Activated T-cell treated with anti-CD3 and anti-CD28 coated beads, Interleukin-2, amount 50 U/mL, for 72 hours (primary cell): ENCODE measurements at places on chromosomes 5 and 9. TPM values are rescaled to one million over a fixed set of nuclear protein-coding genes. Genes with fewer than 3 reads are reported as not detected.

Gene ARRDC3
- total RNA-seq = 12.8 TPM

Gene DNAJA1
- 108 TPM for total RNA-seq

DNA sequence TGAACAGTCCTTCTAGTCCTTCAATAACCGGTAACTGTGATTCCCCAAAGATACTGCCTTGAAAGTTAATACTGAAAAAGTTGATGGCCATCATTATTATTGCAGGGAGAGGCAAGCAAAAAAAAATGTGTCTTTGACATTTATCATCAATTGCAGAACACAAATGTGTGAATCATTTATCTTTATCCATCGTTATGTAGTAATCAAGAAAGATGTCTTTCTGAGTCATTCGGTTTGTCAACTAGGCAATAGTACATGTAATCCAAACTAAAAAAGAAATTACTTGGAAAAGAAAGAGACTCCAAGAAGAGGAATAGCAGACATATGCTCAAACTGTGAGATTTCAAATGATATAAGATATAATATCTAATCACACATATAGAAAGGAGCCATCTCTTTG lies 473.0 kb downstream of the CETN3 start:
- no peak overlapping the region for H3K27ac ChIP-seq
- H3K4me1 ChIP-seq = no peaks in the 10 kb centered on the region
- no peaks in the 10 kb centered on the region for H3K27me3 ChIP-seq
- H3K36me3 ChIP-seq = no peaks in the 10 kb centered on the region
- no peak for DNase-seq
- H3K4me3 ChIP-seq = no peak overlapping the region

GRCh38 chr5:118722122-118723020 lies 266.0 kb downstream of the DTWD2 start:
- no peak overlapping the region for H3K4me3 ChIP-seq
- H3K36me3 ChIP-seq = no peaks in the 10 kb centered on the region
- H3K4me1 ChIP-seq = no peaks in the 10 kb centered on the region
- no peak overlapping the region for H3K27ac ChIP-seq
- no peak for DNase-seq
- H3K27me3 ChIP-seq = no peaks in the 10 kb centered on the region

Gene IFNB1
- 0.58 TPM for total RNA-seq

DNA sequence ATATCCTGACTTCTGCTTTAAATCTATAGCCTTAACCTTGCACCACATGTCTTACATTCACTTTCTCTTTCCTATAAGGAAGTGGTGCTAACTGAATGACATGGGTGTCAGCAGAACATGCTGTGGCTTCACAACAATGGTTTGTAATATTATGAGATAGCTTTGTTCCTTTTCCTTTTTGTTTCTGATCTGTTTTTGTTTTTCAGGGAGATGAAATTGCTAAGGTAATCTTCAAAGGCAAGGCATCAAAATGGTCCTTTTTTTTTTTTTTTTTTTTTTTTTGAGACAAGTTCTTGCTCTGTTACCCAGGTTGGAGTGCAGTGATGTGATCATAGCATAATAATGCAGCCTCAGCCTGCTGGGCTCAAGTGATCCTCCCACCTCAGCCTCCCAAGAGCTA lies 53.6 kb upstream of the RANBP6 start:
- no peak for DNase-seq
- peaks cover 5% of the 10 kb centered on the region for H3K36me3 ChIP-seq
- H3K4me3 ChIP-seq = peak overlapping the region; percentile 49
- H3K4me1 ChIP-seq = peaks cover 14% of the 10 kb centered on the region

Gene OR13C4
- not detected for total RNA-seq

DNA sequence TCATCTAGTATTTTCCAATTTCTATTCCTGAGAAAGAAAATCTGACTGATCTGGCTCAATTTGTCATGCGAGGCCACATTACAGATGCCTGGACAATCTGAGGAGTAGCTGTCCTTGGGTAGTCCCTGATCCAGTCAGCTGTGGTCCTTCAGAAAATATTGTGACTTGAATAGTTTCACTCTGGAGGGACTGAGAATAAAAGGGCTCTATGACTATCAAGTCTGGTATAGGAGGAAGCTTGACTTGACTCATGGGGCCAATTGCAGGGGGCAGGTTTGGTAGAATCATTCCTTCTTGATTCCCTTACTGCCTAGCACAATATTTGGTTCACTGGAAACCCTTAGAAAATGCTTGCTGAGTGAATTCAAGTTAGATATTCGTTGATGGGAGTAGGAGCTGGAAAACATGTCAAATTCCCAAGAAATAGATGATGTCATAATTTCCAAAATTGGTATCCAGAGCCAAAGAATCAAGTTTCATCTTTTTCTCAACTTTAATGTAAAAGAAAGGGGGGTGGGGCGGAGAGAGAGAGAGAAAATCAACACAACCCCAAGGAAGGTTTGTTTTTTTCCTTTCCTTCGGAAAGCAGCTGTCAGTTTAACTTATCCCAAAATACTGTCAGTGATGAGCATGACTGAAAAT lies 32.4 kb upstream of the STX17 start:
- peaks cover 35% of the 10 kb centered on the region for H3K4me1 ChIP-seq
- peak overlapping the region; percentile 52 for H3K4me3 ChIP-seq
- H3K36me3 ChIP-seq = no peaks in the 10 kb centered on the region
- peaks cover 36% of the 10 kb centered on the region for H3K27me3 ChIP-seq
- peak; percentile 29 for DNase-seq
- H3K27ac ChIP-seq = peak overlapping the region; percentile 27

DNA sequence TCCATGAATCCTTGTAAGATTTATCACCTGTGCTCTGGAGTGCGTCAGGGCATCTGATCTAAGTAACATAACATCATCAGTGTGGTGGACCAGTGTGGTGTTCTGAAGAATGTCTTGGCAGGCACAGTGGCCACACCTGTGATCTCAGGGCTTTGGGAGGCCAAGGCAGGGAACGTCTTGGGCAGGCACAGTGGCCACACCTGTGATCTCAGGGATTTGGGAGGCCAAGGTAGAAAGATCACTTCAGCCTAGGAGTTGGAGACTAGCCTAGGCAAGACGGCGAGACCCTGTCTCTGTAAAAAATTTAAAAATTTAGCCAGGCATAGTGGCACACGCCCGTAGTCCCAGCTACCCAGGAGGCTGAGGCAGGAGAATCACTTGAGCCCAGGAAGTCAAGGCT lies 185.5 kb downstream of the CACNA1B start:
- DNase-seq = no peak
- no peaks in the 10 kb centered on the region for H3K36me3 ChIP-seq
- H3K27me3 ChIP-seq = peaks cover 11% of the 10 kb centered on the region
- H3K4me1 ChIP-seq = no peaks in the 10 kb centered on the region
- no peak overlapping the region for H3K27ac ChIP-seq
- no peak overlapping the region for H3K4me3 ChIP-seq

Gene C9
- total RNA-seq = not detected

- no peak for DNase-seq
- H3K4me3 ChIP-seq = no peak overlapping the region
- no peaks in the 10 kb centered on the region for H3K36me3 ChIP-seq
These were observed 177.5 kb upstream of the TBC1D2 start for GRCh38 chr9:98432960-98433359.

DNA sequence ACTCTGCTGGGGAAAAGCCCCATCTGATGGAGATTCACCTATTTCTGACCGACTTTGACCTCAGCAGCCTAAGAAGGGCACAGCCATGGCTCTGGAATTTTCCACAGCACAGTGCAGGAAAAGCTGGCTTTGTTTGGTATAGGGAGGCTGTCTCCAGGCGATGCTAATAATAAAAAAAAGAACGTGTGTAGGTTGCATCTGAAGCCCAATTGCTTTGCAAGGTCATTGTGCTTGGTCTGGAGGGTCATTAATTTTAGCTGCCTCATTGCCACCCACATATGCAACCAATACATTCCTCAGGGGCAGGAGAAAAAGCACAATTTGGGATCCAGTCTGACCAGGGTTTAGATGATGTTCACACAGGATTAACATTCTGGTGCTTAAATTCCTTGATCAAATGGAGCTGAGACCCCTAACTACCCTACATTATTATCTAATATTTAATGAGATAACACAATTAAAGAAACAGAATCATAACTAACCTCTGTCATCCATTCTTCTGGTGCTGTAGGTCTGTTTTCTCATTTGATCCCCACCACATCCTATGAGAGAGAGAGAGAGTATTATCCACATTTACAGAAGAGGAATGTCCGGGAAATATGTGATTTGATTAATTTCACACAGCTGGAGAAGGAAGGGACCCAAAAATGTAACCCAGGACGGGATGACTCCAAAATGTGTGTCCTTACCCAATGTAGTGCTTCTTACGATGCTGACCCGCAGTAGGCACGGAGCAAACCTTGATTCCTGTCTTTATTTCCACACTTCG lies 175.9 kb downstream of the RFK start:
- H3K36me3 ChIP-seq = no peaks in the 10 kb centered on the region
- H3K4me1 ChIP-seq = peaks cover 7% of the 10 kb centered on the region
- no peak for DNase-seq
- no peak overlapping the region for H3K27ac ChIP-seq
- H3K4me3 ChIP-seq = no peak overlapping the region
- peaks cover 7% of the 10 kb centered on the region for H3K27me3 ChIP-seq

Gene MORN5
- not detected for total RNA-seq

- no peaks in the 10 kb centered on the region for H3K36me3 ChIP-seq
- H3K4me3 ChIP-seq = no peak overlapping the region
- no peak for DNase-seq
- no peaks in the 10 kb centered on the region for H3K4me1 ChIP-seq
- peaks cover 34% of the 10 kb centered on the region for H3K27me3 ChIP-seq
- H3K27ac ChIP-seq = no peak overlapping the region
These were observed 16.8 kb downstream of the PIP5K1B start for GRCh38 chr9:68721666-68722330.

DNA sequence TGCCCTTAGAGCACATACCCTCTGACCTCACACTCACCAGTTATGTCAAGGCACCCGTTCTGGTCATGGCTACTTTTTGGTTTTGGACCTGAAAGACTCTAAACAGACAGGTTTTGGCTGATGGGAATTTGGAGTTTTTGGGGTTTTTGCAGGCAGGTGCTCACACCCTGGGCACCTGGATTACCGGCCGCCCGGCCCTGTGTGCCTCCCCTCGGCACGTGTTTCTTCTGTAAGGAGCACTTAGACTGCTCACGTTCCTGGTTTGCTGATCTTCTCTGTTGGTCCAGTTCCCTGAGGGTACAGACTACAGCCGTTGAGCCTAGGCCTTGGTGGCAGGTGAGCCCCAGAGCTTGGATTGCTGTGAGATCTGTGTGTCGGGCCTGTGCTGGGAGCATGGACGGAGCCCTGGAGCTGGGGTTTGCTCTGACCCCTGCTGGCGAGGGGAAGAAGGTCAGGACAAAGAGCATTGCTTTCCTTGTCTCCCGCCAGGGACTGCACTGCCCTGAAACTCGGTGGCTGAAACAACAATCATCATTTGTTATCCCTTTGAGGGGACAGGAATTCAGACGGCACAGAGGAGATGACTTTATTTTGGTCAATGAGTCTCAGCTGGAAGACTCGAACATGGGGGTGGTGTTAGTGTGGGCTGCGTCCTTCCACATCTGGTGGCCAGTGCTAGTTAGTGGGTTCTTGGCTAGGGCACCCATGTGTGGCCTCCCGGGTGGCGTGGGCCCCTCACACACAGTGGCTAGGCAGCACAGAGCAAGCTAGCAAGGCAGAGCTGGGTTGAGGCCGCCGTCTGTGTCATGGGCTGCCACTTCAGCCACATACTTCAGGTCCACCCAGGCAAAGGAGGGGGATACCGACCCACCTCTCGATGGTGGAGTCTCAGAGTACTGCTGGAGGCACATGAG lies 76.4 kb downstream of the EHMT1 start:
- peaks cover 20% of the 10 kb centered on the region for H3K4me1 ChIP-seq
- no peak for DNase-seq
- H3K36me3 ChIP-seq = no peaks in the 10 kb centered on the region
- H3K27me3 ChIP-seq = no peaks in the 10 kb centered on the region
- H3K27ac ChIP-seq = no peak overlapping the region
- H3K4me3 ChIP-seq = no peak overlapping the region

Gene ADGRV1
- 0.12 TPM for total RNA-seq

GRCh38 chr9:120212153-120212852 lies 367.7 kb downstream of the CDK5RAP2 start:
- H3K4me1 ChIP-seq = no peaks in the 10 kb centered on the region
- H3K27ac ChIP-seq = no peak overlapping the region
- H3K27me3 ChIP-seq = peaks cover 6% of the 10 kb centered on the region
- DNase-seq = no peak
- H3K4me3 ChIP-seq = no peak overlapping the region
- H3K36me3 ChIP-seq = no peaks in the 10 kb centered on the region

DNA sequence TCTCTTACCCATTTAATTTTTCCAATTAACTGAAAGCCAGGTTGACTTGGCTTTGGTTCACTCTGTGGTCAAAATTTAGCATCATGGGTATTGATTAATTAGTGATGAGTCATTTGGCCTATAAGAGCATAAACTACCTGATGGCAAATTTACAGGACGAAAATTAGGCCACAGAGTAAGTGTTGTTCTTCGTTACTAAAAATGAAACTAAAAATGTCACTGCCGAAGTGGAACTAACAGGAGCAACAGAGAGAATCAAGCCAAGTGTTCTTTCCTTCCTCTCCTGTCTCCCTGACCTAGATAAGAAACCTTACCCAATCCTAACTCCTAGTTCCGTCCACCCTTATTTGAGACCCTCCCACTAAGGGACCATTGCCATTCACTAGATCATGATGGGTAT lies 176.9 kb downstream of the RAB3C start:
- H3K4me3 ChIP-seq = peak overlapping the region; percentile 64
- H3K27ac ChIP-seq = peak overlapping the region; percentile 46
- H3K27me3 ChIP-seq = peaks cover 8% of the 10 kb centered on the region
- H3K4me1 ChIP-seq = peaks cover 45% of the 10 kb centered on the region
- no peaks in the 10 kb centered on the region for H3K36me3 ChIP-seq
- no peak for DNase-seq

GRCh38 chr9:13111778-13112177 lies 167.7 kb downstream of the MPDZ start:
- no peak overlapping the region for H3K27ac ChIP-seq
- no peak for DNase-seq
- H3K36me3 ChIP-seq = no peaks in the 10 kb centered on the region
- no peak overlapping the region for H3K4me3 ChIP-seq
- H3K4me1 ChIP-seq = no peaks in the 10 kb centered on the region

Gene ZCCHC10
- total RNA-seq = 23.7 TPM

DNA sequence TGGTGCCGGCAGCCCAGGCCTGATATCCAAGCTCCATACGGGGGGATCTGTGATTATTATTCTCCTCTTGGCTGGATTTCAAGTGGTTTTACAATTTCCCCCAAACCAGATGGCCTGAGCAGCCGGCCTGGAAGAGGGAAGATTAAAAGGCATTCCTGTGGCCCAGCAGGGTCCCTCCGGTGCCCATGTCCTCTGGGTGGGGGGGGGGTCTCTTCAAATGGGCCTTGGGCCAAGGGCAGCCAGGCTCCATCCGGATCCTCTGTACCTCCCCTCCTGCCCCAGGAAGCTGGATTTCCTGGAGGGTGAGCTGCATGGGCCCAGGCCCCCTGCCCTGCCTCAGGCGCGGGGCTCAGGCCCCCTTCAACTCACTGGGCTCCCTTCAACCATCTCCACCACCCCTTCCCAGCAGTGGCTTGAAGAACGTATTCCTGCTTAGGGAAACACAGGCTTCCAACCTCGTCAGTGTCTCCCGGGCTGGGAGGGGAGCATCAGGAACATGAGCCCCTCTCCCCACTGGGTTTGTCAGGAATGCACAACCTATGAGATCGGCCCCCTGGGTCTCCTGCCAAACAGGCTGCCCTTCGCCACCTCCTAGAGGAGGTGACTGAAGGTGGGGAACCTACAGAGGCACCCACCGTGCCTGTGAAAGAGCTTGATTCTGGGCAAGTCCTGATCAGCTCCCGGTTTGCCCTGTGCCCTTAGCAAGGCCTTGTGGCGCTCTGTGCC lies 62.9 kb upstream of the ORM1 start:
- no peak for DNase-seq
- H3K4me3 ChIP-seq = no peak overlapping the region
- no peak overlapping the region for H3K27ac ChIP-seq
- no peaks in the 10 kb centered on the region for H3K36me3 ChIP-seq
- H3K27me3 ChIP-seq = no peaks in the 10 kb centered on the region

Gene CENPH
- total RNA-seq = 49.6 TPM

Gene PRSS3
- not detected for total RNA-seq
